ENCODE measurements at places on chromosomes 6 and 20.

DNA sequence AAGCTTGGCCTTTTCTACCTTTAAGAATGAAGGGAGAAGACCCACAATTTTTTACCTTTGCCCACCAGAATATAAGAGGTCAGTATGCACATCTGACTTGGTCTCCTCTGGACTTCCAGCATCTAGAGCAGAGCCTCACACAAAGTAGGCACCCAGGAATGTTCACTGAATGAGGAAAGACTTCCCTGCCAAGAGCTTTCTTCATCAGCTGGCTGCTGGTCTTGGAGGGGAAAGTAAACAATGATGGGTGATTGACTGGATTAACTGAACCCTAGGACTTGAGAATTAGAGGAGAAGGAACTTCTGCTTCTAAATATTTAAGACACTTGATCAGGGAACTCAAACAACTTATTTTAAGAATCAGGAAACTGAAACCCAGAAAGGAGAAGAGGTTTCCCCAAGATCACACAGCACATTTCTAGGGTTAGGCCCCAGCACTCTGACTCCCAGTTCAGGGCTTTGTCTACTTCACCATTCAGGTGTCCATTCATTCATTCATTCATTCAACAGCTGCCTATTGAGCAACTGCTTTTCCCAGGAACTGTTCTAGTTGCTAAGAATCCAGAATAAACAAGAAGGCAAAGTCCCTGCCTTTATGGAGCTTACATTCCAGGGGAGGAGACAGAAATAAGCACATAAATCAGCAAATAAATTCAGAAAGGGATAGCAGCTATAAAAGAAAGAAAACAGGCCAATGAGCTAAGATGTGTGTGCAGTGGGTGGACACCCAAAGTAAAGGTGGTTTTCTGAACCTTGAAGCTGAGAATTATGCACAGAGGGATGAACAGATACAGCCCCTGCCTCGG is 216.9 kb upstream of the LRFN2 start:
- no peak for DNase-seq

DNA sequence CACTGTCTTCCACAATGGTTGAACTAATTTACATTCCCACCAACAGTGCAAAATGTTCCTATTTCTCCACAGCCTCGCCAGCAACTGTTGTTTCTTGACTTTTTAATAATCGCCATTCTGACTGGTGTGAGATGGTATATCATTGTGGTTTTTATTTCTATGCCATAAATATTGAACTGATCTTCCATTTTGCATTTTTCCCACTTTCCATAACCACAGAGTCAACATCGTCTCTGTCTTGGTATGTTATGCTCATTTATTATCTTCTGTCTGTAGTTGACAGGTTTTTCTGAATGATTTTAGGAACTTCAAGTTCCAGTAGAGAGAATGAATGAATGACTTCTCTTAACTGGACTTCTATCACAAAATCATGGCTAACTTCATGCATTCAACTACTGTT is 259.8 kb downstream of the UST start:
- no peak for DNase-seq

- no peak for DNase-seq
These were observed 77.8 kb downstream of the ZFAND3 start for GRCh38 chr6:37897321-37897720.

DNA sequence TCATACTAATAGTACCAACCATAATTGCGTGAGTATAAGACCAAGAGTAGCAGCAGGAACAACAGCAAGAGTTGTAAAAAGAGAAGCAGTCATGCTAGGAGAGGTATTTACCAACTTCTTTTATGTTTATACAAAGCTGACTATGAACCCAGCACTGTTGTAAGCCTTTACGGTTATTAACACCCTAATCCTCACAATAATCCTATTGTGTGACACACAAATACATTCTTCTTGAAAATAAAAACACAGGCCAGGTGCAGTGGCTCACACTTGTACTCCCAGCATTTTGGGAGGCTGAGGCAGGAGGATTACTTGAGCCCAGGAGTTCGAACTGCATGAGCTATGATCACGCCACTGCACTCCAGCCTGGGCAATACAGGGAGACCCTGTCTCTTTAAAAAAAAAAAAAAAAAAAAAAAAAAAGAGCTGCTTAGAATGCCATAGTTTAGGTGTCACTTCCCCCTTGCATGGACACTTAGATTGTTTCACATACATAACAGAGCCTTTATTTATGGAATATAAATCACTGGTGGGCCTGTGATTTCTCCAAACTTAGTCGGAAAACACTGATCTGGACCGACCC is 20.2 kb downstream of the HCK start:
- DNase-seq: no peak

DNA sequence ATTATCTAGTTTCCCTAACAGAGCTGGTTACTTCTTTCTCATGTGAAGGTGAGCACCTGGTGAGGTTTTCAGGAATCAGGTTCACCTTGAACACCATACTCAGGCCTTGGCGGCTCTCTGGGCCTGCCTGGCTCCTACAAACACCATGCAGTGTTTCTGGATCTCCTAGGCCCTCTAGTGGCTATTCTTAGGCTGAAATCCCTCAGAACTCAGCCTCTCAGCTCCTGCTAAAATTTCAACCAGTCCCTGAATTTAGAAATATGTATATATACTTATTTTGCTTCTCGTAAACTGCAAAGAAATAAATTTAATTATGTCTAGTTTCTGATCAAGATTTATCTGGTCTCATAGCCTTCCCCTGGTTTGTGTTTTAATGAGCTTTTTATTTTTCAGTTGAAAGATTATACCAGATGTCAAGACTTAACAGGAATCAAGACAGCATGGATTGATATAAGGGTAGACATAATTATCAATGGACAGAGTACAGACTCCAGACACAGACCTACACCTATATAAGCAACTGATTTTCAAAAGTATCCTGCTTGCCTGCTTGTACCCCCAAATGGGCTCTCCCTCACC is 55.9 kb downstream of the ANKEF1 start:
- DNase-seq: no peak

GRCh38 chr6:132096245-132096644 is 145.1 kb upstream of the CCN2 start:
- no peak for DNase-seq

- no peak for DNase-seq
These were observed 17.5 kb upstream of the SAMHD1 start for GRCh38 chr20:36969051-36969450.

DNA sequence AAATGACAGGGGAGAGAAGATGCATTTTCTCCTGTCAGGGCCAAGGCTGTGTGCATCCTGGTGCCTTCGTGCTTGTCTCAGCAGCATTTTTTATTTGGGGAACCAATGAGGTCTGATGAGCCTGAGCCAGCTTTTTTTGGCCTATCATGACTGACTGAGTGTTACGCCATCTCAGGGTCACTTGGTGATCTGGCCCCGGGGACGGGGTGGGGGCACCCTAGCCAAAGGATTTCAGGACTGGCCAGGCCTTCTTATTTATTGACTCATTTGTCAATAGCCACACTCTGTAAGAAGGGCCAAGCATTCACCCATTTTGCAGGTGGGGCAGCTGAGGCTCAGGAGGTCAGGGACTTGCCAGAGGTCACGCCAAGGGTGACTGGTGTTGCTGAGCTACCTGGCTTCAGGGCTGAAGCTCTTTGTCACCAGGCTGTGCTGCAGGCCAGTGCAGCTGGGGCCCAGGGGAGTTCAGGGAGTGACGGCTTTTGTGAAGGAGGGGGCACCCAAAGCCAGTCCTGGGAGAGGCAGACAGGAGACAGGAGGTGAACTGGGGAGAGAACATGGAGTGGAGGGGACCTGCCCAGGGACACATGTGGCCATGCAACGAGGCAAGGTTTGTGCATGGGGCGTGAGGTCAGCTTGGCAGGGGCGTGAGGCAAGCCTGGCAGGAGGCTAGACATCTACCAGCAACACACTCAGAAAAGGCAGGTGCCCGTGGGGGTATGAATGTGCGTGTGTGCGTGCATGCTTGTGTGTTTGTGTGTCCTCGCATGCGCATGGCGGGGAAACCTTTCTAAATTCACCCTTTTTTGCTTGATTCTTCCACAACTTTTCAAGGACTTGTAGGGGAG is 31.1 kb downstream of the VSTM2L start:
- DNase-seq: no peak

GRCh38 chr6:110681543-110682459 is 133.5 kb downstream of the CDK19 start:
- no peak for DNase-seq

GRCh38 chr6:75178757-75179156 is 27.1 kb downstream of the COL12A1 start:
- no peak for DNase-seq

DNA sequence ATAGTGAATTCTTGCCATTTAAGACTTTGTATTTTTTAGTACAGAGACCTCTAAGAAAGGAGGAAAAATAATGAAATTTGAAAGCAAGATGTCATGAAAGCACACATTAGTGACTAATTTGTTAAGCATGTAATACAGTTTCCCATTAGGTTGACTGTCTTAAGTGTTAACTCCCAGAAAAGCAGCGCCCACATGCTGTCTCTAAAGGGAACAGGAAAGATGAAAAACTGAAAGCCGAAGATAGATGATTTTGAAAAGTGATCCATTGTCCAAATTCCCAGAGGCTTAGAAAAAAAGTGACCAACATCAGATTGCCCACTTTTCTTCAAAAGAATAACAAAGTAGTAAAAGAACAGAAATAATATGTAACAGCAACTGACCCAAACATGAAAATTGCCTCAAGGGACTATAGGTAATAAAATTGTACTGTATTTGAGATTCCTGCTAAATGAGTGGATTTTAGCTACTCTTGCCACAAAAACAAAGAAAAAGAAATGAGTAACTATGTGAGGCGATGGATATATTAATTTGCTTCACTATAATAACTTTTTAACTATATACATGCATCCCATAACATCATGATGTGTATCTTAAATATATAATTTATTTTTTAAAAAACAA is 83.2 kb upstream of the OGFRL1 start:
- no peak for DNase-seq

GRCh38 chr6:116254297-116255056 is 602 bp upstream of the TSPYL4 start:
- no peak for DNase-seq

DNA sequence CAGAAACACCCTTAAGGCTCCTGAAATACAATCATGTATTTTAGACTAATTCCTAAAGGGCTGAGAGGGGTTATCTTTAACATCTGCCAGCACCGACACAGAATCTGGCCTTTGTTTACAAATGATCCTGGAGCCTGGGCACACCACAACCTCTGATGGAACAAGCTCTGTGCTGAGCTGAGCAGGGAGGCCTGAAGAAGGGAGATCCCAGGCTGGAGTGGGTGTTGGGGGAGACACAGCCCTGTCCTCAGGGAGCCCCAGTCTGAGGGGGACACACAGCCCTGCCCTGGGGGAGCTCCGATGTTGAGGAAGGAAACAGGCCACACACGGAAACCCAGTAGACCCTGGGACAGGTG is 130.5 kb downstream of the VEGFA start:
- no peak for DNase-seq

DNA sequence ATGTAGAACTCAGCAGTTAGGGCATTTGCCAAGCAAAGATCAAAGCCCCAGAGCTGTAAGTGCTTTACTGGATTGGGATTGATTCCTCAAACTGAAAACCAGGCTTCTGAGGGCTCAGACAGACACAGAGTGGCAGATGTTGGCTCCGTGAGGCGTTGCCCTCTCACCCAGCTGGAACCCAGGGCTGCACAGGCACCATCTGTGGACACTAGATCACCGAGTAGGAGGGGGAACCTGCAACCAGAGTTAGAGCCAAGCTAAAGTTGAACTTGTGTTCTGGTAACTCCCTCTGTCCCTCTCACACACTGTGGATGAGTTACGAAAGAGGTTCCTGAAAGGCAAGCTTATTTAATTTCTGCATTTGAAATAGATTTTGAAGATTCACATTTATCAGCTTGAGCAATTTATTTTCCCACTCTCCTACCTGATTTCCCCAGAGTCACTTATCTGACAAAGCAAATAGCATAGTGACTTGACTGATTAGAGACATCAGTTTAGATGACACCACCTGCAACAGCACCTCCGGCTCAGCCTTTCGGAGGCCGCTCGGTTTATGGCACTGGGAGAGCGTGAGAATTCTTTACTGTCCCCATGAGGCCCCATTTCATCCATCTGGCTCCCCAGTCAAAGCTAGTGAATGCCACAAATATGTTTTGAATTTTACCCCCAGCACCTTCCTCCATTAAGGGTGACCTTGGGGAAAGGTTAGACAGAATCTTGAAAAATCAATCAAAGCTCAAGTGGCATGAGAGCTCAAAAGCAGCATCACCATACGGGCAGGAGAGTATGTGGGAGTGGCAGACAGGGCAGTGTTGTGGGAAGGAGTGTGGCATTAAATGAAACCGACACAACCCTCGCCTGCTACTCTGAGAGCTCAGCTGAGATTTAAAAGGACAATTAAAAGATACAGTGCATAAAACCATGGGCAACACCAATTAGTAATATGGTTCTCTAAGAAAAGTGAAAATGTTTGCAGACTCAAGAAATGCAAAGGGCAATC is 48.5 kb downstream of the RPF2 start:
- no peak for DNase-seq

GRCh38 chr6:154868143-154868594 is 126.9 kb upstream of the TIAM2 start:
- DNase-seq: no peak

- no peak for DNase-seq
These were observed 167.1 kb downstream of the KIF6 start for GRCh38 chr6:39558079-39558478.

- no peak for DNase-seq
These were observed 39.2 kb downstream of the PTCHD4 start for GRCh38 chr6:48071833-48072232.

DNA sequence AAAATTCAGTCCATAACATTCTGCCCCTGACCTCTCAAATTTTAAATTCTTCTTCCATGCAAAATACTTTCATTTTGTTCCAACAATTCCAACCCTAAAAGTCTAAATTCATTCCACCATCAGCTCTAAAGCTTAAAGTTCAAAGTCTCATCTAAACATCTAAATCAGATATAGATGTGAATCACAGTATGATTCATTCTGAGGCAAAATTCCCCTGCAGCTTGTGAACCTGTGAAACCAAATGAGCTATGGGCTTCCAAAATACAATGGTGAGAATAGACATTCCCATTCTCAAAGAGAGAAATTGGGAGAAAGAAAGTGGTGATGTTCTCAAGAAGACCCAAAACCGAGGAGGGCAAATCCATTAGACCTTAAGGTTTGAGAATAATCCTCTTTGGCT is 309.8 kb downstream of the HIVEP2 start:
- DNase-seq: no peak

DNA sequence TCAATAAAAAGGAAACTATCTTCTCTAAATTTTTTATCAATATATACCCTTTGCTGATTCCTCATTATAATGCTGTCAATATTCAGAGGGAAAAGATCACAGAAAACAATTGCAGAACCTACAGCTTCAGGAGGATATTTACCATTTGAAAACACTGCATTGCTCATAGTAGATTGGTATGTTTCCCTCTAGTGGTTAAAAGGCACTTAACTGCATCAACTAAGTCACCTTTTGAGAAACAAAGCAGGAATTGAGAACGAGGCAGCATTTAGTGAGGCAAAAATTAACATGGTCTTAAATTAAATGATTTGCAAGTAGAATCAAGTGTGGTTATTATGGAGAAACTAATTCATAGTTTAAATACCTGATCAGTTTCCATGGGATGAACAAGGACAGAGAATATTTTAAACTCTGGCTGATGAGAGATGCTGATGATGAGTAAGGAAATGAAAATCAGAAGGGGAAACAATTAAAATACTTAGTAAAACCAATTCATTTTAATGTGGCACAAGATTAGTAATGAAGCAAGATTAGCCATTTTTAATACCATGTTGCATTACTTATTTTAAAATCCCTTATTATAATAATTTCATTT is 642.1 kb downstream of the EPHA7 start:
- no peak for DNase-seq

- no peak for DNase-seq
These were observed 12.2 kb downstream of the CEP250 start for GRCh38 chr20:35467339-35468224.

Measured in stimulated activated CD4-positive, alpha-beta T cell treated with anti-CD3 and anti-CD28 coated beads, Interleukin-12 subunit alpha, Interleukin-12 subunit beta, amount 100 ng/mL, for 24 hours (primary cell).